Ascending aorta (tissue), 2 donors: ENCODE measurements at places on chromosomes 6 and 20. TPM values are rescaled to one million over a fixed set of nuclear protein-coding genes. Genes with fewer than 3 reads are reported as not detected.

- no peak for DNase-seq
Measured at GRCh38 chr6:111718990-111719389, 113.3 kb upstream of the TRAF3IP2 start.

The POM121L2 gene
- not detected for total RNA-seq

GRCh38 chr6:163406366-163406765 is 8.2 kb upstream of the QKI start:
- no peak for DNase-seq

The SLC44A4 gene
- total RNA-seq = not detected

GRCh38 chr6:84408028-84408427 is 180.6 kb upstream of the CEP162 start:
- no peak for DNase-seq

- DNase-seq = no peak
Measured at GRCh38 chr6:45431317-45432065, 53.8 kb upstream of the SUPT3H start.
